Stimulated activated CD4-positive, alpha-beta T cell treated with anti-CD3 and anti-CD28 coated beads, Interleukin-2, amount 100 ng/mL, for 48 hours (primary cell): ENCODE measurements at places on chromosomes 3 and 15.

DNA sequence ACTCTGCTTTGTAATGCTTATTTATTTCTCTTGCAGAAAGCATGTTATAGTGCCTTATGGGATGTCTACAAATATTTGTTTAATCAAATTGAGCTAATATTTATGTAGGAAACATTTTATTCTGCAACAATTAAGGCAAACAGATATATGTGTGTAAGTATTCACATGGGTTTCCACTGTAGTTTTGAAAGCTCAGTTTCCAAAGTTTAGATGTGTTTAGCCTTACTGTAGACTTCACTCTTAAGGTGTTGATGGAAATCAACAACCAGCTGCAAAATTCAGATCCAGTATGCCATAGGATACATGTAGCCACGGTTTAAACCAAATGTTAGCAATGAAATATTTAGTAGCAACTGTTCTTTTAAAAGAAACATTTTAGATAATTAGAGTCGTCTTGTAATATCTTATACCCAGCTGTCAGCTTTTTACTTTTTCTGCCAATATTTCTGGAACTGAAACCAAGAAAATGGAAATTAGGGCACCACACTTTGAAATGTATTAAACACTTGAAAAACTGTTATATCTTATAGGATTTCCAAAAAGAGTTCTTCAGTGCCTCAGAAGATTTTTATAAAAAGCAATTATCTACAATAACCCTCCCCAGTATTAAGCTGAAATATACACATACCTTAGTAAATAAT, 18.5 kb downstream of the PIK3CA start:
- no peak for DNase-seq

GRCh38 chr3:52925405-52926313, 28.3 kb upstream of the STIMATE start:
- DNase-seq, result no peak

- DNase-seq, result no peak
These were observed 610.0 kb upstream of the TBL1XR1 start for GRCh38 chr3:177807150-177807875.

GRCh38 chr3:24401811-24402185, 92.9 kb downstream of the THRB start:
- DNase-seq, result no peak

GRCh38 chr3:119817071-119817470, 35.2 kb downstream of the NR1I2 start:
- no peak for DNase-seq

- DNase-seq, result no peak
These were observed 56.8 kb downstream of the ZNF148 start for GRCh38 chr3:125318167-125318865.
